Hypothalamus (tissue), 51 donors: ENCODE measurements at places on chromosomes 7 and 10.

DNA sequence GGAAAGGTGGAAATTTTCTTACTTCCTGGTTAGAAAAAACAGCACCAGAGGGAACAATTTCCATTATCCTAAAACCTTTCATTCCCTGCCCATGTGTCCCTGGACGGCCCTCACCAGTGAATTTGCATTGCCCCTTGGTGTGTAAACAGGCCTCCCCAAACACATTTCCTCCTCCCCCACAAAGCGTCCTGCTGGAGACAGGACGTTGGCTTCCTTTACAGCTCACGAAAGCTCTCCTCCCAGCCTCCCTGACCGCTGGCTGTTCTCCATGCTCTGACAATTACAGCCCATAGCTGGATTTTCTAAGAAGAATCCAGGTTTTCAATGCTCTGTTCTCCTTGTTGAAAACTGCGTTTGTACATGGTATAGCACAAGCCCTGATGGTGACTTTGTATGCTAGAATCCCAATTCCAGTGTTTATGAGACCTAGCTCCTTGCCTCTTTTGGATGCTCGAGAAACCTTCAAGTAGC, 724.2 kb upstream of the CELF2 start:
- DNase-seq: peak; percentile 45

GRCh38 chr10:78362406-78363022, 328.9 kb downstream of the RPS24 start:
- no peak for DNase-seq

GRCh38 chr7:41918597-41918996, 215.7 kb upstream of the INHBA start:
- DNase-seq: no peak

- no peak for DNase-seq
These were observed 597.3 kb downstream of the CNTNAP2 start for GRCh38 chr7:146713934-146714333.

- no peak for DNase-seq
These were observed 1187.9 kb downstream of the XPNPEP1 start for GRCh38 chr10:108735380-108735779.

DNA sequence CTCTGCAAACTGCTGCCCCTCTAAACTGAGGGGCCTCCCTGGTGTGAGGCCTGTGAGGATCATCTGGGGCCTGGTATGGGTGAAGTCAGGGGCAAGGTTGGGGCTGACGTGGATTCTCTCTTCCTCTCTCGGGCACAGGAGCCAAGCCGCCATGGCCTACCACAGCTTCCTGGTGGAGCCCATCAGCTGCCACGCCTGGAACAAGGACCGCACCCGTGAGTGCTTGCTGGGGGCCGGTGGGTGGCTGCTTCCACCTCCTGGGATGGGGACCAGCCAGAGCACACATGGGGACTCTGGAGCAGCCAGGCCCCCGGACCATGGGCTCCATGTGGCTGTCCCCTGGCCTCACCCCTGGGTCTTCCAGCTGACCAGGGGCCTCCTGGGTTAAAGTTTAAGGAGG, 11.0 kb downstream of the ARPC1B start:
- no peak for DNase-seq
